Smooth muscle cell of the coronary artery (primary cell): ENCODE measurements at places on chromosomes 11 and 22. TPM values are rescaled to one million over a fixed set of nuclear protein-coding genes. Genes with fewer than 3 reads are reported as not detected.

Gene PVALB
- total RNA-seq = not detected in 2 replicates

Gene C22orf31
- 0.35 TPM in 1 of 2 replicates, not detected in the other for total RNA-seq

Gene TNNT3
- 0.15 and 0.70 TPM in 2 replicates for total RNA-seq

Gene SLCO2B1
- total RNA-seq = under 0.01 TPM in 1 of 2 replicates, not detected in the other

Gene RIN1
- 6.8 and 9.7 TPM in 2 replicates for total RNA-seq

Gene PATE1
- total RNA-seq = not detected in 2 replicates

Gene PIH1D2
- 0.12 and 1.1 TPM in 2 replicates for total RNA-seq

Gene ALX4
- total RNA-seq = under 0.01 TPM in 1 of 2 replicates, not detected in the other

Gene OR8G5
- not detected in 2 replicates for total RNA-seq

Gene SLC15A3
- 8.8 and 34.5 TPM in 2 replicates for total RNA-seq

Gene PGR
- 0.38 and 0.59 TPM in 2 replicates for total RNA-seq

Gene MYEOV
- 1.4 TPM in 1 of 2 replicates, not detected in the other for total RNA-seq

Gene ST3GAL4
- 16.8 and 42.0 TPM in 2 replicates for total RNA-seq

Gene CYTH4
- total RNA-seq = 0.08 and 0.23 TPM in 2 replicates

Gene ZP1
- 0.12 TPM in 1 of 2 replicates, not detected in the other for total RNA-seq

Gene CSRP3
- not detected in 2 replicates for total RNA-seq

Gene RAG2
- total RNA-seq = not detected in 2 replicates

Gene OR51S1
- not detected in 2 replicates for total RNA-seq

Gene OR4D6
- total RNA-seq = not detected in 2 replicates

Gene KCNJ1
- not detected in 2 replicates for total RNA-seq

Gene AGBL2
- 0.15 and 0.70 TPM in 2 replicates for total RNA-seq

Gene SYT12
- 0.23 and 0.83 TPM in 2 replicates for total RNA-seq

Gene RPS13
- 796 and 1,086 TPM in 2 replicates for total RNA-seq

Gene C11orf54
- total RNA-seq = 4.0 and 10.1 TPM in 2 replicates

Gene OR52I2
- not detected in 2 replicates for total RNA-seq

Gene NELL1
- total RNA-seq = not detected in 2 replicates

Gene GLYAT
- not detected in 2 replicates for total RNA-seq

Gene NCAM1
- total RNA-seq = 0.30 and 0.59 TPM in 2 replicates

Gene USH1C
- total RNA-seq = not detected in 2 replicates

Gene CCDC89
- total RNA-seq = 2.6 and 5.6 TPM in 2 replicates

Gene TOB2
- total RNA-seq = 10.1 TPM in 2 replicates

Gene C11orf16
- total RNA-seq = not detected in 2 replicates

Gene TBX1
- not detected in 2 replicates for total RNA-seq

Gene KCTD21
- 12.2 and 13.6 TPM in 2 replicates for total RNA-seq

Gene OR52H1
- 0.38 and 1.2 TPM in 2 replicates for total RNA-seq

Gene NEFH
- 0.08 and 0.23 TPM in 2 replicates for total RNA-seq

Gene NTM
- total RNA-seq = 16.1 and 16.8 TPM in 2 replicates
